ENCODE measurements at places on chromosomes 1 and 21.

DNA sequence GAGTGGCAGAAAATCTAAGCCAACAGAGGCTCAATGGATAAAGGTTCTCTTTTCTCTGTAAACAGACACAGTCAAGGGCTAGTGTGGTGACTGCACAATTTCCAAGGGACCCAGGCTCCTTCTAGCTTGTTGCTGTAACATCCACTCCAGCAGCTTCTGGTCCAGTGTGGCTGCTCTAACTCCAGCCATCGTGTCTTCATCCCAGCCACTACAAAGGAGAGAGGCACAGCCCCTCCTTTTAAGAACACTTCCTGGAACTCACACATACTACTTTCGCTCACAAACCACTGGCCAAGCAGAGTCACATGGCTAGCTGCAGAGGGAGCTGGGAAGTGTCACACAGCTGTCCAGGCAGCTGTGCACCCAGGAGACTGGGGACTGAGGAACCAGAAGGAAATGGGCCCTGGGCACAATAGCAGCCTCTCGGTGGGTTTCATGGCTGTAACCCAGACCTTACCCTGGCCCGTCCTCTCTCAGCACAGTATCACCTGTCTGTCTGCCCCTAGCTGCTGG lies 188.6 kb upstream of the VAMP3 start:
- DNase-seq = no peak

- DNase-seq = no peak
Measured at GRCh38 chr1:205260948-205261732, 33.4 kb downstream of the TMCC2 start.

GRCh38 chr1:12441414-12442105 lies 176.4 kb downstream of the DHRS3 start:
- no peak for DNase-seq

DNA sequence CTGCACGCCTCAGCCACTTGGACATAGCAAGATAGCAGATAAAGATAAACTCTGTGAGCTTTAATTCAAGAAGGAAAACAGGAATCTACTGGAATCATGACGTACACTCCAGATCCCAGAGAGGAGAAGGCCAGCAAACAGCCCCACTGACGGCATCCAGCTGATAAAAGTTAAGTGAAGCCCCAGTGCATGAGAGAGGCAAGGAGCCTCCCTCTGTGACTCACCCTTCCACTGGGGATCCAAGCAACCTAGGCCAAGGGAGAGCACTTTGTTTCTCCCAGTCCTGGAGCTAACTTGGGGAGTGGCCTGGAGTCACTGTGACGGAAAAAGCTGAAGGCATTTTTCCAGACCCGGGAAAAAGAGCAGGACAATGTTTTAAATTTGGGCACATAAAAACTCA lies 270.0 kb downstream of the AKT3 start:
- no peak for DNase-seq

GRCh38 chr1:9118186-9118585 lies 10.7 kb downstream of the GPR157 start:
- no peak for DNase-seq

DNA sequence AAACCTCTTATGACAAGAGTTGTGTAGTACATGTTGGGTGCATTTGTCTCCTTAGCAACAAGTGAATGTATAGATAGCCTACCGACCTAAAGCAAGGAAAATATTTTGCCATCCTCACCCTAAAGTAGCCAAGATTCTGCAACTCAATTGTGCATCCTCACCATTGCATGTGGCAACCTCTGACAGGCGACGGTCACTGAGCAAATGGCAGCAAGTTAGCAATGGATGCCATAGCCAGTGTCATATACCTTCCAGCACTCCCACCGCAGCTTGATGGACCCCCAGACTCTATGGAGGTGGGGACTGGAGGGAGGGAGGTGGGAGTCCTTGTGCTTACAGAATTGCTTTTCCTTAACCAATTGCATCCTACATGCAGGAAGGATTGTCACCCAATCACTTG lies 17.0 kb downstream of the PROX1 start:
- DNase-seq = no peak

DNA sequence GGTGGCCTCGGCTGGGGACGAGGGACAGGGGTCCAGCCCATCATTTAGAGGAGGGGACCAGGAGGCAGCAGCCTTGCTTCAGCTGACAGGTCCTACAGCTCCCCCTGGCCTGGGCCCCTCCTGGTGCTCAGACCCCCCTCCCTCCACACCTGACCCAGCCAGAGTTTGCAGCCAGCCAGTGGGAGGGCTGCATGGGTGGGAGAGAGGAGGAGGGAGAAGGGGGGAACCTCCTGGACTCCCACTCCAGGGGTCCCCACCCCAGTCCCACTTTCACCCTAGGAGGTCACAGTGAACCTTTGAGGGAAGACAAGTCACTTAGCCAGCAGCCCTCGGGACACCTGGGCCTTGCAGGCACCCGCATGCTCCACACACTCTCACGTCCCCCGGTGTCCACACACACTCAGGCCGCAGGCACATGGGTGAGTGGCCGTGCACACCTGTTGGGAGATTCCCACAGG lies 108.9 kb upstream of the ZBTB40 start:
- DNase-seq = no peak

GRCh38 chr1:94235189-94236012 lies 2.0 kb downstream of the ARHGAP29 start:
- no peak for DNase-seq

DNA sequence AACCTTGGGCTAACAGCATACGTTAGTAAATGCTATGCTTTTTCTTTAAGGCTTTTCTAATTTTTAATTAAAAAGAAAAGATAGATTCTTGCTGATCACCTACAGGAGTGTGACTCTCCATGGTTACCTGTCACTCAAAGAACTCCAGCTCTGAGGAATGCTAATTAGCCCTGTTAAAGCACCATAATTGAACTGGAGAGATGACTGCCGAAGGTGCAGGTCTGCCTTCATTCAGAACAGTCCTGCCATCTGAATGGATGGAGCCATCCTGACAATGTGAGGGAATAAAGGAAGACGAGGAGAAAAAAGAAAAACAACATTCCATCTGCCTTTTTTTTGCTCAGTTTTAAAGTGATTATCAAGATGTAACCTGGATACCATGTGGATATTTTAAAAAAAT lies 94.6 kb downstream of the ATP6V1G3 start:
- no peak for DNase-seq

DNA sequence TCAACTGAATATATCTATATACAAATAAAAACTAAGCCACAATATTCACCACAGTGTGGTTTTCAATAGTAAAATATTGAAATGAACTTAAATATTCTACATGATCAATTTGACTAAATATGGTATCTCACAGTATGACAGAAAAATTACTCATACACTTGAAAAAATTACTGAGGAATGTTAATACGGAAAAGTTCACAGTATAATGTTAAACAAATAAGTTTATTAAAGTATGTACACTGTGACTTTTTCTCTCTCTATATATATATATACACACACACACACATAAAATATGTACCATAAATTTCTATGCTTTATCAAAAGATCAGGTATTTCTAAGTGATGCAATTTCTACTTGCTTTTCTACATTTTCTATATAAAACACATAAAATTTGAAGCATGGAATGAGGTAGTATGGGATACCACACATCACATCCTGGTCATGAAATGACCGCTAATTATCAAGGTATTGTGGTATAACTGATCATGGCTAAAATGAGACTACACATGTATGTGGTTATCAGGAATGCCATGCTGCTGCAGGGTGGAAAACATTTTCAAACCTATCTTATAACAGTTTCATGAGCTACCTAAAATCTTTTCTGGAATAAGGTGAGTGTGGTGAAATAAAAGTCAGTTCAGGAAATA lies 102.3 kb downstream of the CDC42BPA start:
- DNase-seq = no peak

DNA sequence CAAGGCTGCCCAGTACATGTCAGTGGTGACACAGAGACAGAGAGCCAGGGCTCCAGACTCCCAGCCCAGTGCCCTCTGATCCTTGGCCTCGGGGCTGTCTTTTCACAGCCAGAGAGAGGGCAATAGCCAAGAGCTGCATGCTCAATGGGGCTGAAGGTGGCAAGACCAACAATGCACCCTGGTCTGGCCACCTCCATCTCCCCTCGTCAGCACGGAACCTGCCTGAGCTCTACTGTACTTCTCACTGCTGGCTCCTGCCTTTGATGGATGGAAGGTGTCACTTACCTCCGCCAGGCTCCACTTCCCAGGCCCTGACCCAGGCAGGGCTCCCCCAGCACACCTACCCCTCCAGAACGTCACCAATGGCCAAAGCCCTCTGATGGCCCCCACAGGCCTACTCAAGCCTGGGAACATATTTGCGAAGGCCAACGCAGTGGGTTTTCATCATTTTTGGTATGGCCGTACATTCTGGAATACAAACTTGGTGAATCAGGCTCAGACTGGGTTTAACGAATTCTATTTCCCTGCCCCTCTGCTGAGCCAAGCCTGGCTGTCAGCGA lies 88.1 kb downstream of the DMRTB1 start:
- DNase-seq = no peak

DNA sequence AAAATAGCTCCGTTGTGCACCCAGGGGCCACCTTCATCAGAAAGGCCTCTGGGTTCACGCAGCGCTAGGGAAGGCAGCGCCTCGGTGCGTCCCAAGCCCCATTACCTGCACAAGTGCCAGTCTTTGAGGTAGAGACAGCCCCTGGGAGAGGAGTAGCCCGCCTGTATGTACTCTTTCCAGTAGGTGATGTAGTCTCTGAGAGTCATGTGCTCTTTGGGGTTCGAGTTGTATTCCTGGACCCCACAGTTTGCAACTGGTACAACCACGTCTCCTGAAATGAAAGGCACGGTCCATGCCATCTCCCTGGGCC lies 601 bp downstream of the JMJD4 start:
- no peak for DNase-seq

GRCh38 chr1:8118031-8118451 lies 91.9 kb upstream of the ERRFI1 start:
- DNase-seq = no peak

DNA sequence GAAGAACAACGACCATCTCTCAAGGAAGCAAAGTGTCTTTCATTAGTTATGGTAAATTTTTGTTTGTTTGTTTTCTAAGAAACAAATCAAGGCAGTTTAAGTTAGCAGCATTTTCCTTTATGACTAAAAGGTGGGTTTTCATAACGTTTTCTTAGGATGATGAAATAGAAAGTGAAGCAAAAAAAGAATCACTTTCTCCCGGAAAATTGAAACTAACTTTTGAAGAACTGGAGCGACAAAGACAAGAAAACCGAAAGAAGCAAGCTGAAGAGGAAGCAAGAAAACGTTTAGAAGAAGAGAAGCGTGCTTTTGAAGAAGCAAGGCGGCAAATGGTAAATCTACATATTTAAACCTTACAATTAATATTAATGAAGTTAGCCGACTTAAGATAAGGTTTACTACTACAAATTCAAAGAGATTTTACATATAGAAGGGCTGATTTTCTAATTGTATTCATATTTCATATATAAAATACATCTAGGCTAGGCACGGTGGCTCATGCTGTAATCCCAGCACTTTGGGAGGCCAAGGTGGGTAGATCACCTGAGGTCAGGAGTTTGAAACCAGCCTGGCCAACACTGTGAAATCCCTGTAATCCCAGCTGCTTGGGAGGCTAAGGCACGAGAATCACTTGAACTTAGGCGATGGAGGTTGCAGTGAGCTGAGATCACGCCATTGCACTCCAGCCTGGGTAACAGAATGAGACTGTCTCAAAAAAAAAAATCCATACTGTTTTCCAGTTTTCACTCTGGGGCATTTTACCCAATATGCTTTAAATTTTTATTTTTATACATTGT lies 38.3 kb downstream of the NEXN start:
- no peak for DNase-seq

GRCh38 chr1:81585371-81585770 lies 215.4 kb upstream of the ADGRL2 start:
- DNase-seq = no peak

DNA sequence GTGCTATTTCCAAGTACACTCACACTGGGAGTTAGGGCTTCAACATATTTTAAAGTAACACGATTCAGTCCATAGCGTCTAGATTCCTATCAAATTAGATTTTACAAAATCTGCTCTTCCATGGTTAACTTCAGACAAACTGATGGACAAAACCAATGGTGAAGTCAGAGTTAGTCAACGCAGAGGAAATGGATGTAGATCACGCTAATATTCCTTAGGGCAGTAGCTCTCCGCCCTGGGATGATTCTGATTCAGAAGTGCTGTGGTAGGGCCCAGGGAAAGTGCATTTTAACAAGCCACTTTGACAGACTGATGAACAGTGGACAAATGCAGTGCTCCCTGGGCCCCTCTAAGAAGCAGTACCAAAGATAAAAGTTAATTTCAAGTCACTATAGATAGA lies 83.2 kb downstream of the HIVEP3 start:
- DNase-seq = no peak

DNA sequence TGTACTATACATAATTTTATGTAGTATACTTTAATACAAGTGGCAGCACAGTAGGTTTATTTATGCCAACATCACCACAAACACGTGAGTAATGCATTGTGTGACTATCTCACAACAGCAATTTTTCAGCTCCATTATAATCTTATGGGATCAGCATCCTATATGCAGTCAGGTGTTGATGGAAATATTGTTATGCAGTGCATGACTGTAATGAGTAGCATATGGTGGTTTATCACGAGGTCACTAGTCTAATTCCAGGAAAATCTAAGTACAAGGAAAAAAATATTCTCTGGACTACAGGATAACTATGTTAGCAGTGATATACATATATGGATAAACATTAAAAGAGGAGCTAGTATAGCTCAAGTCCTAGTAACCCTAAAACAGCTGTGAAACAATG lies 69.0 kb downstream of the ATP1B1 start:
- no peak for DNase-seq

DNA sequence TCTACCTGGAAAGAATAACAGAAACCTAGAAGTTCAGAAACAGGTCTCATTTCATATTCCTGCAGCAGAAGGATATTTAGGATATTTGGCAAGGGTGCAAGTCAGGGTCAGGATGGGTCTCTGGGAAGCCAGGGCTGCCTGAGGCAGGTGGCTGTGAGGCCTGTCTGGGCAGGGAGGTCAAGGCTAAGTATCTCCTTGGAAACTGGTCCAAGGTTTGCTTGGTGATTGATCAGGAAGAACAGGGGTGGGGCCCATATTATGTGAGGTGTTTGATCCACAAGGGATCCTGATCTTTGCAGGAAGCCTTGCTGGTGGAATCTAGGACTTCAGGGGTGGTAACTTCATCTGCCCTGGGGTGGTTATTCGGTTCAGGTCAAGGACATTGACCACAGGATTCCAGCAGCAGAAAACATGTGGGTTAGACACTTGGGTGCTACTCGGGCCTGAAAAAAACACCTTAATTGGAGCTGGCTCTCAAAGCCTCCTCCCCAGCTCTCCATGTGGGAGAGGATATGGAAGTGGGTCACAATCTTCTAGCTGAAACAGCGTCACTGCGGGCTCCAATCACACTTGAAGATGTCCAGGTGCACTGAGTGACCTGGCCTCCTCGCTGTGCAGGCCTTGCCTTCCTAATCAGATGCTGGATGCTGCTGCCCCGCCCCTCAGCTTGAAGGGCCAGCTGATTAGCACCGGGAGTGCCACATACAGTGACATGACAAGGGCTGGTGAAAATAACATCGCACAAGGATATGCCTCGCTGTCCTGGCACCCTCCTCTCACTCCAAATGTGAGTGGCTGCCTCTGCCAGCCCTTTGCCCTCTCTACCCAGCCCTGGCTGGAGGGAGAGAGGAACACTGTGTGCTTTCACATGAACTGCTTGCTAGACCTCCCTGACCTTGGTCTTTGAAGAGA lies 8.7 kb downstream of the CTNNBIP1 start:
- DNase-seq = no peak

- no peak for DNase-seq
Measured at GRCh38 chr1:74324684-74325448, 89.7 kb downstream of the TNNI3K start.
